ENCODE measurements at places on chromosomes 3 and 15. TPM values are rescaled to one million over a fixed set of nuclear protein-coding genes. Genes with fewer than 3 reads are reported as not detected.

The CORO2B gene
- 0.79 TPM for total RNA-seq

The GPR27 gene
- total RNA-seq: 6.3 TPM

The EPHA3 gene
- total RNA-seq: not detected

The ARGFX gene
- not detected for total RNA-seq

The NR1I2 gene
- total RNA-seq: not detected

The GXYLT2 gene
- 4.1 TPM for total RNA-seq

The MORC1 gene
- total RNA-seq: not detected

Data from MCF 10A (cell line).